ENCODE measurements at places on chromosomes 13 and 19.

- H3K27ac ChIP-seq, result no peak overlapping the region
- no peak for DNase-seq
- H3K27me3 ChIP-seq, result no peaks in the 10 kb centered on the region
- H3K36me3 ChIP-seq, result no peaks in the 10 kb centered on the region
- no peak overlapping the region for H3K4me3 ChIP-seq
Measured at GRCh38 chr13:25118378-25118905, 22.5 kb downstream of the PABPC3 start.

DNA sequence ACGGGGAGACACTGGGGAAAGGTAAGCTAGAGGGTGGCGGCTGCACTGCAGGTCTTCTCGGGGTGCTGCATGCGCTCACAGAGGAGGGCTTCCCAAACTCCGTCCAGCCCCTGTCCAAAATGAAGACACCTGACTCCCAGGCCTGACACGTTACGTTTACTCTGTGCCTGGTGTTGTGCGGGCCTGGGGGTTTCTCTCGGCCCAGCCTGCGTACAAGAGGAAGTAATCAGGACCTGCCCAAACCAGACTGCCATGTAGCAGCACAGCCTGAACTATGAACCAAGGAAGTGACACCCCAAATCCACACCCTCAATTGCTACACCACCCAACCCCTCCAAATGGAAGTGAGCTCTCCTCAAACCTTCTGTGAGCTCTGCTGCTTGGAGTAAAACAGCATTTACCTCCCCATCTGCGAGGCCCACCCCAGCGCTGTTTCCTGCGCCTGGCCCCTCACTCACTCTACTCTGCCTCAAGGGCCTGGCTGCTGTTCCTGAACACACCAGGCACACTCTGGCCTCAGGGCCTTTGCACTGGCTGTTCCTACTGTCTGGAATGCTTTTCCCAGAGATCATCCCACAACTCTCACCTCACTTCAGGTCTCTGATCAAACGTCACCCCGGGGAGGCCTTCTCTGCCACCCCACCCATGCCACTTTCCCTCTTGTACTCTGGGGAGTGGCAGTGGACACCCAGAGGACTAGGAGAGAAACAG, 3.0 kb downstream of the HSPBP1 start:
- H3K27me3 ChIP-seq, result no peaks in the 10 kb centered on the region
- DNase-seq, result no peak
- no peaks in the 10 kb centered on the region for H3K4me1 ChIP-seq
- H3K36me3 ChIP-seq, result peaks cover 54% of the 10 kb centered on the region
- H3K27ac ChIP-seq, result no peak overlapping the region

DNA sequence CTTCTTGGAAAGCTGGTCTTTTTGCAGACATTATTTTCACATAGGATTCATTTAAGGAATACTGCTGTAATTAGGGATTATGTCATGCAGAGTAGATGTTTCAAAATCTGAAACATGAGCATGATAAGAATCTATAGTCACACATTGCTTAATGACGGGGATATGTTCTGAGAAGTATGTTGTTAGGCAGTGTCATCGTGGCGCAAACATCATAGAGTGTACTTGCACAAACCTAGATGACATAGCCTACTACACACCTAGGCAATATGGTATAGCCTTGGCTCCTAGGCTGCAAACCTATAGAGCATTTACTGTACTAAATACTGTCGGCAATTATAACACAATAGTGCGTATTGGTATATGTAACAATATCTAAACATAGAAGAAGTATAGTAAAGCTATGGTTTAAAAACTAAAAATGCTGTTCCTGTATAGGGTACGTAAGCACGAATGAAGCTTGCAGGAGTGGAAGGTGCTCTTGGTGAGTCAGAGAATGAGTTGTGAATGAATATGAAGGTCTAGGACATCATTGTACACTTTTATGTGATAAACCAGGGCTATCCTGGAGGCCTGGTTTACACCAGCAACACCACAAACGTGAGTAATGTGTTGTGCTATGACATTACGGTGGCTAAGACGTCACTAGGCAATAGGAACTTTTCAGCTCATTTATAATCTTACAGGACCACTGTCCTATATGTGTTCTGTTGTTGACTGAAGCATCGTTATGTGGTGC, 283.1 kb downstream of the MTUS2 start:
- no peak overlapping the region for H3K27ac ChIP-seq
- DNase-seq, result no peak
- no peaks in the 10 kb centered on the region for H3K36me3 ChIP-seq
- H3K27me3 ChIP-seq, result no peaks in the 10 kb centered on the region
- H3K4me3 ChIP-seq, result no peak overlapping the region
- H3K4me1 ChIP-seq, result no peaks in the 10 kb centered on the region

- H3K36me3 ChIP-seq, result peaks cover 9% of the 10 kb centered on the region
- DNase-seq, result no peak
- no peaks in the 10 kb centered on the region for H3K27me3 ChIP-seq
- no peak overlapping the region for H3K4me3 ChIP-seq
- H3K4me1 ChIP-seq, result peaks cover 17% of the 10 kb centered on the region
Measured at GRCh38 chr13:43339805-43340550, 316.6 kb downstream of the DNAJC15 start.
